ENCODE measurements at places on chromosomes 6 and 20. TPM values are rescaled to one million over a fixed set of nuclear protein-coding genes. Genes with fewer than 3 reads are reported as not detected.

MUC22 gene
- total RNA-seq, result not detected

HLA-DPB1 gene
- 4.7 TPM for total RNA-seq

RSPH4A gene
- total RNA-seq, result 0.98 TPM

GRCh38 chr6:27059621-27060425, 187.7 kb upstream of the PRSS16 start:
- no peak for DNase-seq
- H3K36me3 ChIP-seq, result no peaks in the 10 kb centered on the region
- no peak overlapping the region for H3K27ac ChIP-seq
- H3K4me1 ChIP-seq, result no peaks in the 10 kb centered on the region
- H3K27me3 ChIP-seq, result no peaks in the 10 kb centered on the region

- H3K4me3 ChIP-seq, result no peak overlapping the region
- no peaks in the 10 kb centered on the region for H3K27me3 ChIP-seq
- no peak overlapping the region for H3K27ac ChIP-seq
- DNase-seq, result no peak
- H3K36me3 ChIP-seq, result no peaks in the 10 kb centered on the region
These were observed 181.0 kb upstream of the RSPO3 start for GRCh38 chr6:126937426-126937825.

- no peak overlapping the region for H3K4me3 ChIP-seq
- peak overlapping the region; percentile 90 for H3K27ac ChIP-seq
- no peak for DNase-seq
- peaks cover 5% of the 10 kb centered on the region for H3K36me3 ChIP-seq
- peaks cover 6% of the 10 kb centered on the region for H3K4me1 ChIP-seq
These were observed 10.4 kb upstream of the THBS2 start for GRCh38 chr6:169263836-169264608.

GRCh38 chr6:20660534-20660933, 126.3 kb downstream of the CDKAL1 start:
- DNase-seq, result no peak
- H3K36me3 ChIP-seq, result no peaks in the 10 kb centered on the region
- H3K4me3 ChIP-seq, result no peak overlapping the region

DNA sequence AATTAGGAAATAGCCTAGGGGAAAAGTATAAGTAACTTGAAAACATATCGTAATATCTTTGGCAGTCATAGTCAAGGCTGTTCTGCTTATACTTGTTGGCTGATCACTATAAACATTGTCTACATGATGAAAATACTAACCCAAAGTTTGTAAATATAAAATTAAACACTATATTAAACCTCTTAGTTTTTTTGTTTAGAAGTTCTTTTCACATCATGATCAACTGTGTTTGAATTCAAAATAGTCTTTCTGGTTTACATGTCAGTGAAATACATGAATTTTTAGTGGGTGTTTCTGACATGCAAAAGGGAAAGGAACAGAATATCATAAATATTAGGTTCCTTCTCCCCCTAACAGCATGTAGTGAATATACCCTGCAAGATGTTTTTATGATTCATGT, 43.5 kb downstream of the ADGRG6 start:
- no peak overlapping the region for H3K4me3 ChIP-seq
- H3K27ac ChIP-seq, result no peak overlapping the region
- H3K4me1 ChIP-seq, result no peaks in the 10 kb centered on the region
- DNase-seq, result no peak

DNA sequence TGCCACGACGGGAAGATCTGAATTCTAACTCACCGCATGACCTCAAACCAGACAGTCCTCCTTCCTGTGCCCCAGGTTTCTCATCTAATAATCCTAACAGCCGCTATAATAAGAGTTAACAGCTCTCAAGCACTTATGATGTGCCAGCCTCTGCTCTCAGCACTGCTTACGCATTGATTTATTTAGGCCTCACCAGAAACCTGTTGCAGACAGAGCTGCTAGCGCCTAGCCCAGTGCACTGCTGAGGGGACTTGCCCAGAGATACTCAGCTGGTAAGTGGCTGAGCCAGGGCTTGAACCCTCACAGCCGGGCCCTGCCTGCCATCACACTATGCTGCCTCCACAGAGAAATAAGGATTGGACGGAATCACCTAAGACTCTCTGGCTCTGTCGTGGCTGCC, 37.7 kb downstream of the GRM4 start:
- no peaks in the 10 kb centered on the region for H3K36me3 ChIP-seq
- no peak overlapping the region for H3K27ac ChIP-seq
- H3K4me1 ChIP-seq, result peaks cover 31% of the 10 kb centered on the region
- H3K27me3 ChIP-seq, result peaks cover 13% of the 10 kb centered on the region
- no peak for DNase-seq

DNA sequence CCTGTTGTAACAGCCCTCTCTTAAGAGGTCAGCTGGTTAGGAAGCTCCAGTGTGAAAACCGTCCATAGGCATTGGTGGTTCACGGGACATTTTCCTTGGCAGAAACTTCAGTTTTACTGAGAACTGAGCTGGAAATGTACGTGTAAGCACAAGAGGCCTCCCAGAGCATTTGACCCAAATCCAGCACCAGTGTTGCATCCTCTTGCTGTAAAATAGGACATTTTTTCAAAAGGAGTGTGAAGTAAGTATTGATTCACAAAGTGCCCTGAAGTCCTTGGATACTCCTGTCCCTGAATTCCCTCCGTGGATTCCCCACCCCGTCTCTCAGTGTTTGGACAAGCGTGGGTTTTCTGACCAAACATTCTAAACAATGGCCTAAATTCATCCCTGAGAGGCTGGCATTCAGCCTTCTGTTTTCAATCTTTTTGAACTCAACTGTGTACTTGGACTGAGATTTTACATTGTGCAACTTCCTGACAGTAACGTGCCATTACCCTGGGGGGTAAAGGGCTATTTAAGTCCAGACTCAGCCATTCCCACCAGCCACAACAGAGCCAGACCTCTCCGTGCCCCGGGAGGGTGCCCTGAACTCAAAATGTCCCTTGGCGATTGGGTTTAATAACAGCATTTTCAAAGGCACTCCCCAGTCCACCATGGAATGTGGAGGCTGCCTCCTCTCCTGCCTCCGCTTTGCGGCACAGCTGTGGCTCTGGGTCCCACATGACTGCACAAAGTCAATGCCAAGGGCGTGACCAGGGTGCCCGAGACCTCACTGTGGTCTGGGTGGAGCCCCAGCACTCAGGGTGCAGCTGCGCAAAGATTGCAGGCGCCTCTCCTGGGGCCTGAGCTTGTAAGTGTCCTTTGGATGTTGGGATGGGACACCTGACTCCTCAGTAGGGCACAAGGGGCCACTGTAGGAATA, 92.7 kb upstream of the AFDN start:
- no peak overlapping the region for H3K27ac ChIP-seq
- peaks cover 11% of the 10 kb centered on the region for H3K36me3 ChIP-seq
- DNase-seq, result no peak
- no peak overlapping the region for H3K4me3 ChIP-seq
- peaks cover 10% of the 10 kb centered on the region for H3K27me3 ChIP-seq
- H3K4me1 ChIP-seq, result peaks cover 15% of the 10 kb centered on the region

DNA sequence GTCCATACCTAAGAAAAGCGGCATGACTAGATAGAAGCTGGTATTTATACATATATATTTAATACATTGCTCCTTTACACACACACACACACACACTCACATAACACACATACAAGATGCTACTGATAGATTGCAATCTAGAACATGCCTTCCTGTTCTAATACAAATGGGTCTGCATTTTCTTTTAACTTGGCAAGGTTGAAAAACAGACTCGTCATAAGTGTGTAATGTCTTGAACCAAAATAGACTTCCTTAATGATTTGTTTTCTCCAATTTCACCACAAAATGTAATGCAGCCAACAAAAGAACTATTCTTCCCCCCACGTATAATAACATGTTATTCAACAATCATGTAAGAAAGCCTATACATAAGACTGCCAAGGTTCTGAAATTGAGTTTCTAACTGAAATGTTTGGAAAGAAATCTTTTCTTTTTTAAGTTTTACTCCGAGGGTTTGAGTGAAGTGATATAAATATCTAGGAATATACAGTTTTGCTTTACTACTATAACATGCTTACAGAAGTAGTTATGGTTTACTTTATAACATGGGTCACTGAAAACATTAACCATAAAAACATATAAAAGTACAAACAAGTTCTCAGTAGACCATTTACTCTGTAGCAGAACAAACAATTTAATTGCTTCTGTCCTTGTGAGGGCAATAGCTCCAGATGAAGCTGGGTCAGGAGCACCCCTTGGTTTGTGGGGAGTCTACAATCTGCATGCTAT, 207.5 kb downstream of the FOXC1 start:
- H3K36me3 ChIP-seq, result no peaks in the 10 kb centered on the region
- H3K27ac ChIP-seq, result no peak overlapping the region
- no peak for DNase-seq

DNA sequence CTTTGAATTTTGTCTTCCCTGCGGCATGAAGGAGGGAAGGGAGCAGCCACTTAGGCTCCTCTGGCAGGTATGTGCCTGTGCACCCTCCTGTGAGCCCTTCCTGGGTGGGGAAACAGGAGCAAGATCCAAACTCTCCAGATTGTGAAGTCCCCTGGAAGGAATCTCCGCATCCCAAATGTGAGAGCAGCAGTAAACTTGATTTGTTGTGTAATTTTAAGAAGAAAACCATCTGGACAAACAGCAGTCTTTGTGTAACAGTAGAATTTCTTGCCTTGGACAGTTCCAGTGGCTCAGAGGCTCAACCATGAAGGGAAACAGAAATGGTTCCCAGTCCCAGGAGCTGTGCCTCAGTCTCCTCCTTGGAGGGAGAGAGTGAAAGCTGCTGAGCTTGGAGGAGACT, 39.7 kb downstream of the CDH26 start:
- no peaks in the 10 kb centered on the region for H3K36me3 ChIP-seq
- no peaks in the 10 kb centered on the region for H3K27me3 ChIP-seq
- no peak overlapping the region for H3K27ac ChIP-seq
- DNase-seq, result no peak

DNA sequence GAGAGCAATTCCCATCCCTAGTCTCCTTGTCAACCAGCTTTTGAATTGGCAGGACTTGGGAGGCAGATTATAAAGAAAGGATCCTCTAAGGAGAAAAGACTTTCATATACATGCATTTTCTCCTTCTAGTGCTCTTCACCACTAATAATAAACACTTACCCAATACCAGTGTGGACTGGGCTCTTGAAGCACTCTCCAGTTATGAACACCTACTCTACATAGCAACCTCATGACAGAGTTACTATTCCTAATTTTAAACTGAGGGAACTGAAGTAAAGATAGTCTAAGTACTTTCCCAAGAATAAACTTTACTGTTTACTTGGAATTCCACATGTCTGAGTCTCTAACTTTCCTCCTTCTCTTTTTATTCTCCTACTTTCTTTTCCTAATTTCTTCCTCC, 4.8 kb downstream of the COL9A1 start:
- H3K4me1 ChIP-seq, result no peaks in the 10 kb centered on the region
- no peaks in the 10 kb centered on the region for H3K27me3 ChIP-seq
- H3K4me3 ChIP-seq, result no peak overlapping the region
- DNase-seq, result no peak
- H3K36me3 ChIP-seq, result no peaks in the 10 kb centered on the region
- H3K27ac ChIP-seq, result no peak overlapping the region

GRCh38 chr6:13286181-13286580, 42.2 kb downstream of the TBC1D7 start:
- no peaks in the 10 kb centered on the region for H3K4me1 ChIP-seq
- no peak overlapping the region for H3K27ac ChIP-seq
- H3K27me3 ChIP-seq, result peaks cover 7% of the 10 kb centered on the region
- no peak for DNase-seq
- no peak overlapping the region for H3K4me3 ChIP-seq

Measured in glutamatergic neuron (in vitro differentiated cells).